Activated naive CD4-positive, alpha-beta T cell treated with anti-CD3 and anti-CD28 coated beads, Interleukin-2, amount 50 U/mL, for 72 hours (primary cell): ENCODE measurements at places on chromosomes 2 and 18. TPM values are rescaled to one million over a fixed set of nuclear protein-coding genes. Genes with fewer than 3 reads are reported as not detected.

The TACR1 gene
- not detected for total RNA-seq

The MYO7B gene
- total RNA-seq, result 0.64 TPM

The CTNNA2 gene
- total RNA-seq, result not detected

The CYP27C1 gene
- not detected for total RNA-seq
